WERI-Rb-1 (cell line): ENCODE measurements at places on chromosomes 3 and 15.

DNA sequence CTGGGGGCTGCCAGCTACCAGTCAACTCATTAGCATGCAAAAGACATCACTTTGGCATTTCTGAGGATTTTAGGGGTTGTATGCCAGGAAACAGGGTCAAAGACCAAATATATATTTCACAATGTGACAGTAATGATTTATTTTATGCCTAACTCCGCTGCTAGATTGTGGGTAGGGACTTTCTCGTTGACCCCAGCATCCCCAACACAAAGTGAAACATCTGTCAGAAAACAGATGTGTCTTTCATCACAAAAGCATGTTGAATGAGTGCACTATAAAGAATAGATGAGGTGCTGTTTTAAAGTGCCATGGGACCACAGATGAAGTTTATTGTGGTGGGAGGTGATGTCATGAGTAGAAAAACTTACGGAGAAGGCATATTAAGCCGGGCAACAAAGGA, 59.7 kb downstream of the ITPR1 start:
- DNase-seq = no peak

GRCh38 chr3:61227799-61228198, 23.5 kb downstream of the FHIT start:
- no peak for DNase-seq

DNA sequence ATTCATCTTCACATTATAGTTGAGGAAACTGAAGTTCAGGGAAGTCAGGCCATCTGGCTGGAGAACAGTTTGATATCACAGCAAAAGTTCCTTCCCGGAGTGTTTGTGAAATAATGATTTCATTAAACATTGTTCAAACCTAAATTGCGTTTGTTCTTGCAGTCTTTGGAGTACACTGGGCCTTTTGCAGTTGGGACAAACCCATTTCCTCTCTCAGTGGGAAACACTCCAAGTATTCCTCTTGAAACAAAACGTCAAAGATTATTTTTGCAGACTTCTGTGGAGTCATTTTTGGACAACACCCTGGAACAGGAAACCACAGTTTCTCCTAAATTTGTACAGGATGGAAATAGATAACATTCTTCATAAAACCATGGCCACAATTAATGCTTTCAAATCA, 287.5 kb downstream of the PTPRG start:
- DNase-seq = no peak

GRCh38 chr3:154745929-154746328, 315.9 kb upstream of the GPR149 start:
- DNase-seq = peak; percentile 20

GRCh38 chr3:53318522-53318921, 28.8 kb downstream of the DCP1A start:
- DNase-seq = no peak

DNA sequence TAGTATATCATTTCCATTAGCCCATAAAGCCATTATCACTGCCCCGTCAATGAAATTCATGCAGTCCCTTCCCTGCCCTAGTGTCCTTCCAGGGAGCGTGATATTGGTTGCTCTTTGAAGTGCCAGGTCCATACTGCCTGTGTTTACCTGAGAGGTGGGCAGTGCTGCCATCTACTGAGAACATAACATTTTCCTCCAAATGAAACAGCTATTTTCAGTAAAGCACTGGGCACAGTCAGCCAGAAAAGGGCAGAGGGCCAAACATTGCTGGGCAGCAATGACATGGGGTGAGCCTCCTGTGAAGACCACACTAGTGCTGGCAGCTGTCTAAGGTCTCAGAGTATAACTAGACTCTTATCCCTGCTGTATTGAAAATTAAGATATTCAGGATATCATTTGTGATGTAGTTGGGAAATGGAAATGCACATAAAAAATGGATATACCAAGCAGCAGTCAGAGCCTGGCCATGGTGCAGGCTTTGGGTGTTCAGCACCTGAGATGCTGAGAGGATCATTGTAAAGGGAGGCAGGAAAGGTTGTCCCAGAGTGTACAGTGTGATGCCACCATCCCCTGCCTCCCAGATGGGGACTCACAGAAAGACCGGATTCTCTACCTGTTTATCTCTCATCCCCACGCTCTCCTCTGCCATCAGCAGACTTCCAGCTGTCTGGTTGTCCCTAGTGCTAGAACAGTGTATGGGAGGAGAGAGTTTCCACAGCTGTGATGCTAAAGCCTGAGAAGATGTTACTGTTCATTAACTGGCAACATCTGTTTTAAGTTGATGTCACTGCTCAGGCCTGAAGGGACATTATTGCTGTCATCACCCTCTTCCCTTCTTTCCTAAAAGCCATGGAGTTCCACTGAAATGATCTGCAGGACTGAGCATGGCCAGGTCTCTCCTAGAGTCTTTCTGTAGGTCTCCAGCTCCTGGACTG, 108.8 kb downstream of the ARNT2 start:
- peak; percentile 17 for DNase-seq

GRCh38 chr3:108106031-108106430, 15.2 kb upstream of the CD47 start:
- DNase-seq = no peak

- no peak for DNase-seq
Measured at GRCh38 chr3:194959217-194959616, 273.5 kb downstream of the FAM43A start.

DNA sequence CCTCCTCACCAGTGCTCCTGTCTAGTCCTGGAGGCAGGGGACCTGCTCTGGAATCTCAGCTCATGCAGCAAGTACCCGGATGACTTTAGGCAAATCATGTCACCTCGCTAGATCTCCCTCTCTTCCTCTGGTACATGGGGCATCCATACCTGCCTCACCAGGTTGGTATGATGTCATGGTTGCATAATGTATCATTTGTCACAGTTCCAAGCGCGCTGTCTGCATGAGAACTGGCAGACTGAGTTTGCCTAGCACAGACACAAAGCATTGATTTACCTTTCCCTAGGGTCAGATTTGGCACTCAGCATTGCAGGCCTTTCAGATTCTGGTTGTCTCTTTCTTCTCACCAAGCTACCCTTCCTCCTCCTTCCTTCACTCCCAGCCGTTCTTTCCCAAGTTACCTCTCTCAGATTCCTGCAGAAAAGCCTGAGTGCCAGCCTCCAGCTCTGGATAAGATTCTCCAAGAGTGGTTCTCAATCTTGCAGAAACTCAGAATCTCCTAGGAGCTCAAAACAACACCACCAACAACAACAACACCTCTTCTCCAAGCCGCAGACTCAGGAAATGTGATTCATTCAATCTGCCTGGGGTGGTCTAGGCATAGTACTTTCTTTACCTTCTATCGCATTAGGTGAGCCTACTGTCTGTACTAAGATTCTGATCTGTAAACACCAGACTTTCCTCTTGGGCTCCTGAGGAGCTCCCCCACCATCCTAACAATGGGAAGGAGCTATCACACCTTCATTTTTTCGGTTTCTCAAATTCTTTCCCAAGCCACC, 29.5 kb downstream of the FAM43A start:
- DNase-seq = no peak

- no peak for DNase-seq
Measured at GRCh38 chr3:170085396-170085795, 47.6 kb downstream of the GPR160 start.

GRCh38 chr3:15637131-15637951, 35.8 kb downstream of the BTD start:
- DNase-seq = no peak
